HT-29 (cell line): ENCODE measurements at places on chromosomes 4 and X. TPM values are rescaled to one million over a fixed set of nuclear protein-coding genes. Genes with fewer than 3 reads are reported as not detected.

The LIAS gene
- 4.9 and 5.5 TPM in 2 replicates for total RNA-seq

The SSX4 gene
- total RNA-seq, result not detected in 2 replicates

The SULT1B1 gene
- total RNA-seq, result not detected in 2 replicates

The GPR173 gene
- total RNA-seq, result not detected in 2 replicates

The XAGE1B gene
- not detected in 2 replicates for total RNA-seq

The CLGN gene
- 0.05 TPM in 1 of 2 replicates, not detected in the other for total RNA-seq

The CXCL5 gene
- total RNA-seq, result not detected in 2 replicates

The CCKAR gene
- not detected in 2 replicates for total RNA-seq

The GAB1 gene
- 7.8 and 8.7 TPM in 2 replicates for total RNA-seq

The ZC4H2 gene
- total RNA-seq, result 0.61 and 1.5 TPM in 2 replicates

The SPANXD gene
- not detected in 2 replicates for total RNA-seq

The ADGRG2 gene
- not detected in 2 replicates for total RNA-seq

The JADE3 gene
- total RNA-seq, result 5.0 and 5.3 TPM in 2 replicates

The EDNRA gene
- total RNA-seq, result not detected in 2 replicates

The UNC5C gene
- total RNA-seq, result not detected in 2 replicates
